ENCODE measurements at places on chromosomes 3 and 15.

- DNase-seq, result no peak
These were observed 266.8 kb upstream of the CBLB start for GRCh38 chr3:106135451-106136160.

- no peak for DNase-seq
These were observed 9.3 kb downstream of the MSL2 start for GRCh38 chr3:136186846-136187245.

DNA sequence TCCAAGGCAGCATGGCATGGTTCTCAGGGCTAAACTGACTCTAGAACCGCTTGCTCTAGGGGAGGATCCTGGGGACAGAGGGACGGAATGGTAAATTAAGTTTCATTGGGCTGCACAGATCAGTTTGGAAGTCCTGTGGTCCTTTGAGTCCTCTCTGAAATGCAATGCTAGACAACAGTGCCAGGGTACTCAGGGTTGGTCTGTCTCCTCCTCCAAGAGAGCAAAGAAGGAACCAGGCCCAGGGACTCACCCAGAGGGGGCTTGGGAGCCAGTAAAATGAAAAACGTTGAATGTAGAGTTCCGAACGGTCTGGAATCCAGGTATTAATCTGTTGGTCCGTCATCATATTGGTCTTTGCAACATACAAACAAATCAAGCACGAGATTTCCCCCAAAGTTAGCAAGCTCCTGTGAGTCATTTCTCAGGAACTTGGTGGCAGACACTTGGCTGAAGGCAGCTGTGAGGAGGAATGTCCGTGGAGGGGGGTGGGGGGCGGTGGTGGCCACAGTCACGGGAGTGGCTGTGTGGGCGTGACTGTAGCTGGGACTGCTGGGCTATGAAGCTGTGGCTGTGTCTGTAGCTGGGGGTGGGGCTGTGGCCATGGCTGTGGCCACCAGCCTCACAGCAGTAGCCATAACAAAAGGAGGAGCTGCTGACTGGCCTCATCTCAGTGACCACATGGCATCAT lies 361.0 kb downstream of the SHQ1 start:
- no peak for DNase-seq

DNA sequence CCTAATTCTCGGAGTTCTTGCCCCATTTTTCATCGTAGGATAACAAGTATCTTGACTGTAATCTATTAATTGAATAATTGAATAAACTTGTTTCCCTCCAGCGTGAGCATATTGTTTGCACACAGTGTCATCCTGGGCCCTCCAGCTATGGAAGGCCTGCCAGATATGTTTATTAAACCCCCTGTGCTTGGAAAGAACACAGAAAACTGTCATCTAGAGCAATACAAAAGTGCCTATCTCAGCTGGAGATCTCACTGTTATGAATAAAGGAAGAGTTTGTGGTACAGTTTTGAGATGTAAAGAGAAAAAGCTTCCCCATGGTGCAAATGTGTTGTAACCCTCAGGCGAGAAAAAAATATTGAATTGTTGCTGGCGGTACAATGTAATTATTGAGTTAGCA lies 405.9 kb downstream of the SOX2 start:
- DNase-seq, result no peak

Data from effector CD4-positive, alpha-beta T cell (primary cell).